ENCODE measurements at places on chromosomes 16 and 17. TPM values are rescaled to one million over a fixed set of nuclear protein-coding genes. Genes with fewer than 3 reads are reported as not detected.
A peak's percentile ranks its signal among the peaks of the same experiment; 100 is the strongest.

GRCh38 chr17:6636616-6637457, 3.7 kb downstream of the KIAA0753 start:
- DNase-seq, result no peak

DNA sequence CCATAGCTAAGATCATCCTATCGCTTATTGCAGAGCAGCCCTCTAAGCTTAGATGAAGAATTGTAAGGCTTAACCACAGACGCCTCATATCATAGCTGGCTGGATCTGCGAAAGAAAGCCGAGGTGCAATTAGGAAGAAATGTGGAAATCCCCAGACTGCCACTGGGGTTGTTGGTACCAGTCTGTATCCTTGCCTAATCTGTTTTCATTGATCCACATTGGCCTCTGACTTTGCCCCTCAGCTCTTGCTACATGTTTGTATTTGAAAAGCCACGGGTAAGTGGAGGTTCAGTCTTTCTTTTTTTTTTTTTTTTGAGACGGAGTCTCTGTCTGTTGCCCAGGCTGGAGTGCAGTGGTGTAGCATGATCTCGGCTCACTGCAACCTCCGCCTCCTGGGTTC, 48.9 kb downstream of the TANGO6 start:
- DNase-seq, result no peak

DNA sequence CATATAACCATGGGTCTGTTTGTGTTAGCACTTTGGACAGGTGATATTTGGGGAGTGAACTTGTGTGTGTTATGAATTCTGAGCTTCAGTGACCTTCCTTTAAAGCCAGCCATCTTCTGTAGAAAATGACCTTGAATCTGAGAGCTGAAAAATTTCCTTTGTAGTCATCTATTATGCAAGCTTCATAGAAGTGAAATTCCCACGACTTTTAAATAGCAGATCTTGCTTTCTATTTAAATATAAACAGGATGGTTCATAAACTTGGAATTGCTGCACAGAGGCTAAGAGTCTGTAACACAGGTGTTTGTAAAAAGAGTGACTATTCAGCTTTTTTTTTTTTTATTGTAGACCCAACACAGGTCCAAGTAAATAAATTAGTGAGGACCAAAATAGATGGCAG, 85.5 kb downstream of the MARCHF10 start:
- DNase-seq, result no peak

DNA sequence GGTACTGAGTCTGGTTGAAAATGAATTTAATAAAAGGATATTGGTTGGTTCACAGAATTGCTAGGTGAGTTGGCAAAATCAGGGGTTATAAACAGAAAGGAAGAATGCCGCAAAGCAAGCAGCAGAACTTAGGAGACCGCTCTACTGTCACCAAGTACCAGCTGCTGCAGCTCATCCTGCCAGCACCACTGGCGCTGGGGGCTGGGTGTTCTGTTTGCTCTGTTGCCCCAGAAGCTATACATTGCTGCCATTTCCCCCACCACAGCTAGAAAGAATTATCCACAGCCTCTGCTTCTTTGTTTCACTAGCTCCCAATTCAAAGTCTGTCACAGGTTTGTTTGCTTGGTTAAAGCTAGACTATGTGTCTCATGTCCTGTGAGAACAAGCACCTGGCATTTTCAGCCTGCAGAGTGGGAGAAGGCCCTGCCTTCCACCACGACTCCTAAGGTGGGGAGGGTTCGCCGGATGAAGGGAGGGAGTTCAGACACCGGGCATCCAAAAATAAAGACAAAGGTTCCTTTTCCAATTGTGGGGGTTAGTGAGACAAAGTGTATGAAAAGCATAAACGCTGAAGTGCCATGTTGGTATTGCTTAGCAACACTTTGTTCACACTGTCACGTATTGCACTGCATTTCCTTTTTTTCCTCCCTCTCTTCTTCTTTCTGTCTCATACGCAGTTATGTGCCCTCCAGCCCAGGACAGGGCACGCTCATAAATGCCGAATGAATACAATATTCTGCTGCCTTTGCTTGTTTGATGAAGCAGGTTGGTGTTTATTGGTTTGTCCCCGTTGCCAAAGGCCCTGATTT, 9.6 kb upstream of the CPD start:
- DNase-seq, result no peak

- peak; percentile 61 for DNase-seq
Observed at GRCh38 chr17:43732958-43733357, 25.6 kb downstream of the SOST start.

DNA sequence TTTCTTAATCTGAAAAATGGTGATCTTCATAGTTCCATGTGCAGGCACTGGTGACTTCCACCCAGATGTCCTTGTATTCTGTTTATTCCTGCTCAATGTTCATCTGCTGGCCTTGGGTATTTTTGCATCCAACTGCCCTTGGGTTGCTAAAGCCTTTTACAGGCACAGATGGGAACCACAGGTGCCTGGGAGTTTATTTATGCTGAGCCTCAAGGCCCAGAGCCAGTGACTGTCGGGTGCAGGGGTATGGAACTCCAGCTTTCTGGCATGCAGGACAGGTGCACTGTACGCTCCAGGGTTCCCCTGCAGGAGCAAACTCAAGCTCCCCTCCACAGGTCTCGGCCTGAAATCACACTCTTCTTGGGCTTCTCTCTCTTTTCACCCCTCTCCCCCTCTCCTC, 22.3 kb downstream of the DYNLRB2 start:
- DNase-seq, result no peak

GRCh38 chr16:70713342-70713741, 27.5 kb upstream of the MTSS2 start:
- DNase-seq, result no peak

- no peak for DNase-seq
Observed at GRCh38 chr17:82979718-82980117, 99.7 kb upstream of the METRNL start.

DNA sequence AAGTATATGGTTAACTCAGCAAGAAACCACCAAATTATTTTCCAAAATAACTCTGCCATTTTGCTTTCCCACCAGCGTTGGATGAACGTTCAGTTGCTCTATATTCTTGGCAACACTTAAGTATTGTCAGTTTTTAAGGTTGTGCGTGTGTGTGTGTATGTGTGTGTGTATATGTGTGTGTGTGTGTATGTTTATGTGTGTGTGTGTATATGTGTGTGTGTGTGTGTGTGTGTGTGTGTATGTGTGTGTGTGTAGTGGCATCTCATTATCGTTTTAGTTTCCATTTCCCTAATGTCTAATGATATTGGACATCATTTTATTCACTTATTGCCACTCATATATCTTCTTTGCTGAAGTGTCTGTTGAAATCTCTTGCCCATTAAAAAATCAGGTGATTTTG, 11.2 kb upstream of the SMTNL2 start:
- DNase-seq, result no peak

GRCh38 chr16:35798885-35799426, 2339.5 kb downstream of the TP53TG3F start:
- no peak for DNase-seq

- DNase-seq, result peak; percentile 24
Observed at GRCh38 chr16:2337431-2338296, 2.9 kb downstream of the ABCA3 start.

DNA sequence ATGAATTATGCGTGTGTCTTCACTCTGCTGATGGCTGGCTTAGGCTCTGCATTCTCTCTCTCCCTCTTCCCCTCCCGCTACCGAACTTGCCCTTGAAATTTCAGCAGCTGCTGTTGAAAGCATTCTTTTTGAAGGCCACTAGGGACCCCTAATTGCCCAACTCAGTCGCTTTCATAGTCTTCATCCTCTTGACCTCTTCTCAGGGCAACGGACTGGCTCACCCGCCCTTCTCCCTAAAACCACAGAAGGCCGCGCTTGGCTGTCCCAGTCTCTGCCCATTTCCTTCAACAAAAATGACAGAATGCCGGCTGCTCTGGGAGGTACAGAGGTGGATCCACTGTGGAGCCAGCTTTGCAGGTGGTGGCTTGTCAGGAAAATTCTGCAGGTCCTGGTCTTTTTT, 21.0 kb upstream of the FMNL1 start:
- no peak for DNase-seq

- no peak for DNase-seq
Observed at GRCh38 chr17:8141045-8141444, 11.2 kb downstream of the PER1 start.

- no peak for DNase-seq
Observed at GRCh38 chr17:16484445-16485175, 7.4 kb downstream of the LRRC75A start.

GRCh38 chr16:81729451-81729850, 49.6 kb upstream of the PLCG2 start:
- DNase-seq, result no peak

- no peak for DNase-seq
Observed at GRCh38 chr16:13517841-13518240, 402.1 kb upstream of the ERCC4 start.

DNA sequence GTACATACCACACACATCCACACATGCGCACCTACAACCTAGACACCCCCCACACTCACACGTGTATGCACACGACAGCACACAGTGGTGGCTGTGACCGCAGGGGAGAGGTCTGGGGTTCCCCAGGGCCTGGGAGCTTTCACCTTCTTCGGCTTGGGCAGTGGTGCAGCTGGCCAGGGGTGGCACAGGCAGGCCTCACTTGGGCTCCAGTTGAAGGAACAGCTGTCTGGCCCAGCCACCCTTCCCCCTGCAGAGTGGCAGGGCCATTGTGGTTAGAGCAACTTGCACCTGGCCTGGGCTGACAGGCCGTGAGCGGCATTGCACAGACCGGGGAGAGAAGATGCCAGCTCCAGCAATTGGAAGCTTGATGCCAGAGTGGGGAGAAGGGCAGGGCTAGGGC, 114.5 kb upstream of the GSE1 start:
- DNase-seq, result no peak

DNA sequence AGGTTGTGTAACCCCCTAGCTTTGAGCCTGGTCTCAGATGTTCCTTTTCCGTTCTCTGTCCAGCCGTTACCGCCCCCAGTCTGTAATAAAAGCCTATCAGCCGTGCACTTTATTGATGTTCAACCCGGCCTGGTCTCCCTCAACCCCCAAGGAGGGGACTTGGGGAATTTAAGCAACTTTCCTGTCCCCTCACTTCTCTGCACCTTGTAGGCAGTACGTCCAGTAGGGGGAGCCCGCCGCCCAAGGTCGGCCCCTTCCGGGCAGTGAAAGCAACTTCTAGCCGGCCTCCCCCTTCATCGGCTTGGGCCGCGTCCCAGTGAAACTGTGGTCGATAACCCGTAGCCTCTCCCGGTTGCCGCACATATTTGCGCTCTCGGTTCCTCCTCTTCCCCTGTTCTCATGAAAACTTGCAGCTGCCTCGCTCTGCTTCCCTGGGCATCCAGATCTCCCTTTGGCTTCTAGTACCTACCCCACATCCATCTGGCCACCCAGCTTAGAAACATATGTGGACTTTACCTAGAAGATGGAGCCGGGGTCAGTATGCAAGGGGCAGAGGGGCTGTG, 7.9 kb downstream of the PNPO start:
- peak; percentile 77 for DNase-seq

DNA sequence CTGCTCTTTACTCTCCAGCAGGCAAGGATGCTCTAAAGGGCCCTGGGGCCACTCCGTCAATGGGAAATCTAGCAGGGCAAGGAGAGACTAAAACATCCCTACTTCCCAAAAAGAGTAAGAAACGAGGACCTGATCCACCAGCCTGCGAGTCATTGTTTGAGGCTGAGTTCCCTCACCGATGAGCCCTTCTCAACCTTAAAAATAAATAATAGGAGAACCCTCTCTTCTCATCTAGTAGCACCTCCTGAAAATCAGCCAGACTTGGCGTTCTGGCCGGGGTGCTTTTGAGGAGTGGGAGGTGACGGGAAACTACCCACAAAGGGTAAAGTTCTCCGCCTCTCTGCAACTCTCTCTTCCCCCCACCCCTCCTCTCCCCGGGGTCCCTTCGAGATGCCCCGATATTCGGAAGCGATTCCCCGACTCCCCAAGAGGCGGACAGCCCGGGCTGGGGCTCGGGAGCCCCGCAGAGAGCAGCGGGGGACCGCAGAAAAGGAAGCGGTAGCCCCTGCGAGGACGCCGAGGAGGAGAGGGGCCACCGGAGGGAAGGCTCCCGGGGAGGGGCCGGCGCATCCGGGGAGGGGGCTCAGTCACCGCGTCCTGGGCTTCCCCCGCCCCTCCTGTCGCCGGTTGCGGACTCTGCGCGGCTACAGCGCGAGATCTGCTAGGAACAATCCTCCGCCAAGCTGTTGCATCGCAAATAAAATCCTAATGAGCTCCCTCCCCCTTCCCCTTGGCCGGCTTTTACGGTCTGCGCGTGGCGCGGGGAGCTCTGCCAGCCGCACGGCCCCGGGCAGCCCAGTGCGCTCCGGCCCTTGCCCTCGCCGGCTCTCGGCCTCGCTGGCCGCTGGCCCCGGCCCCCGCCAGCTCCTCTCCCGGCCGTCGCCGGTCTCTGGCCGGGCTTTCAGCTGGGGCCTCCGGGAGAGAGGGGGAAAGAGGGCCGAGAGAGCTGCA, 1.3 kb downstream of the HOXB9 start:
- no peak for DNase-seq

GRCh38 chr17:5584383-5585286, at the start of gene NLRP1:
Gene NLRP1, minus strand, starts transcription at chr17:5584509. Its CDS starts 552 bp downstream, at chr17:5583957.
- DNase-seq, result peak; percentile 82

DNA sequence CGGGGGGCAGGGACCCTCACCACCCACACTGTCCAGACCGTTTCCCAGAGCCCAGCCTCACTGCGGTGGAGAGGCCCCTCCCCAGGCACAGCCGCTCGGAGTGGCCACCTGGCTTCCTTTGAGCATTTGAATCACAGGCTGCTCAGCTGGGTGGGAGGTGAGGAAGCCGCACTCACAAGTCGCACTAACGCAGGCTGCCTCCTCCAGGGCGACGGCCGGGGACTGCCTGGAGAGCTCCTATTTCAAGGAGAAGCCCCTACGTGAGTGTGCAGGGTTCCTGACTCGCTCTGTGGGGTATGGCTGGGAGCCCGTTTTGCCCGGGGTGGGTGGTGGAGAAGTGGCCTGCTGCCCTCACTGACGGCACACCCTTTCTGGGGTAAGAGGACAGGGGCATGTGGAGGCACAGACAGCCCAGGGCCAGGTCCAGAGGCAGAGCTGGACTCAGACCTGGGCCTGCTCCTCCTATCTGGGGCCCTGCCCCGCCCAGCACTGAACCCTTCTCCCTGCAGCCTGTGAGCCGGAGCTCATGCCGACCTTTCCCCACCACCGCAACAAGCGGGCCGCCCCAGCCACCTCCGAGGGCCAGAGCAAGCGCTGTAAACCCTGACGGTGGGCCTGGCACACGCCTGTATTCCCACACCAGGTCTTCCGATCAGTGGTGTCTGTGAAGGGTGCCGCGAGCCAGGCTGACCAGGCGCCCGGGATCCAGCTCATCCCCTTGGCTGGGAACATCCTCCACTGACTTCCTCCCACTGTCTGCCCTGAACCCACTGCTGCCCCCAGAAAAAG, 6.2 kb downstream of the SPATA2L start:
- DNase-seq, result no peak

DNA sequence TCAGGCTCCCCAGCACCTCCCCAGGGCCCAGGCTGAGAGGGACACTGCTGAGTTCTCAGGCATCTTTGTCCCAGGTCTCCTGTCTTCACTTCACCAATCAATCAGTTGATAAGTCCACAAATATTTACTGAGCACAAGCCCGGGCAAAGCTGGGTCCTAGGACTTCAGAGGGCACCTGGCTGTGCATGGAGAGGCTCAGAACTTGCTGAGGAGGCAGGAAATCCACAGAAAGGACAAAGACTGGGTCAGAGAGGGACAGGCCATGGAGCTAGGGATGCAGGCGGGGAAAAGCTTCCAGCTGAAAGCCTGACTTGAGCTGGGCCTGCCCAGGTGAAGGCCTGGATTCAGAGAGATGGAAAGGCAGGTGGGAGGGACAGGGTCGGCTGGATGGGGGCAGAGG, 33.2 kb upstream of the C1QL1 start:
- no peak for DNase-seq

The MYL4 gene
- total RNA-seq, result not detected

The TEX19 gene
- 1.9 TPM for total RNA-seq

The RBFOX1 gene
- 1.0 TPM for total RNA-seq

The YBX2 gene
- total RNA-seq, result 1.8 TPM

The CYGB gene
- total RNA-seq, result 1.6 TPM

The ABCA8 gene
- total RNA-seq, result not detected

The FBXW10 gene
- total RNA-seq, result 0.67 TPM

The RMI2 gene
- total RNA-seq, result 63.8 TPM
